T-helper 17 cell (primary cell): ENCODE measurements at places on chromosomes 11 and 22. TPM values are rescaled to one million over a fixed set of nuclear protein-coding genes. Genes with fewer than 3 reads are reported as not detected.

Gene INS
- not detected for total RNA-seq

Gene MFNG
- total RNA-seq: 139 TPM

Gene FADD
- total RNA-seq: 8.6 TPM

GRCh38 chr22:42199025-42199424 is 68.4 kb upstream of the CYP2D6 start:
- no peaks in the 10 kb centered on the region for H3K27me3 ChIP-seq
- H3K27ac ChIP-seq: no peak overlapping the region
- no peak overlapping the region for H3K4me3 ChIP-seq
- H3K36me3 ChIP-seq: peaks cover 2% of the 10 kb centered on the region
- H3K4me1 ChIP-seq: peaks cover 46% of the 10 kb centered on the region

DNA sequence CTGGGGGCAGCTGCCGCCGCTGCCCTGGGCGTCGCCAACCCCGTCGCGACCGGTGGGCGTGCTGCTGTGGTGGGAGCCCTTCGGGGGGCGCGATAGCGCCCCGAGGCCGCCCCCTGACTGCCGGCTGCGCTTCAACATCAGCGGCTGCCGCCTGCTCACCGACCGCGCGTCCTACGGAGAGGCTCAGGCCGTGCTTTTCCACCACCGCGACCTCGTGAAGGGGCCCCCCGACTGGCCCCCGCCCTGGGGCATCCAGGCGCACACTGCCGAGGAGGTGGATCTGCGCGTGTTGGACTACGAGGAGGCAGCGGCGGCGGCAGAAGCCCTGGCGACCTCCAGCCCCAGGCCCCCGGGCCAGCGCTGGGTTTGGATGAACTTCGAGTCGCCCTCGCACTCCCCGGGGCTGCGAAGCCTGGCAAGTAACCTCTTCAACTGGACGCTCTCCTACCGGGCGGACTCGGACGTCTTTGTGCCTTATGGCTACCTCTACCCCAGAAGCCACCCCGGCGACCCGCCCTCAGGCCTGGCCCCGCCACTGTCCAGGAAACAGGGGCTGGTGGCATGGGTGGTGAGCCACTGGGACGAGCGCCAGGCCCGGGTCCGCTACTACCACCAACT is 1.0 kb downstream of the FUT4 start:
- no peak for DNase-seq
- peak overlapping the region; percentile 99 for H3K4me3 ChIP-seq
- H3K36me3 ChIP-seq: peaks cover 2% of the 10 kb centered on the region
- H3K27me3 ChIP-seq: peaks cover under 1% of the 10 kb centered on the region
- peak overlapping the region; percentile 49 for H3K27ac ChIP-seq
- peaks cover 22% of the 10 kb centered on the region for H3K4me1 ChIP-seq
